A172 (cell line): ENCODE measurements at places on chromosomes 7 and 10.

DNA sequence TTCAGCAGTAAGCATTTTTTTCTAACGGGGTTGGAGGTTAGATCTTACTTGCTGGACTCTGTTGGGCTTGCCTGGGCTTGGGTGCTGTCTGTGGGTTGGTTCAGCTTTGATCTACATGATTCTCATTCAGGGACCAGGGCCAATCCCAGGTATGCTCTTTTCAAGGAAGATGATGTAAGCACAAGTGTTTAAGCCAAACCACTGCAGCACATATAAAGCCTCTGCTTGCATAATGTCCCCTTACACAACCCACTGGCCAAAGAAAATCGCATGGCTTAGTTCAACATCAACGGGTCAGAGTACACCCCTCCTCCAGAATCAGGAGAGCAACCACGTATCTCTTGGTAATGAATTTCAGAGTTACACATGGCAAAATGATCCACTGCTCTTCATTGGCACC is 83.9 kb downstream of the DNAJB9 start:
- DNase-seq, result no peak

- DNase-seq, result peak; percentile 64
These were observed 16.6 kb downstream of the ZNF862 start for GRCh38 chr7:149854611-149855360.

DNA sequence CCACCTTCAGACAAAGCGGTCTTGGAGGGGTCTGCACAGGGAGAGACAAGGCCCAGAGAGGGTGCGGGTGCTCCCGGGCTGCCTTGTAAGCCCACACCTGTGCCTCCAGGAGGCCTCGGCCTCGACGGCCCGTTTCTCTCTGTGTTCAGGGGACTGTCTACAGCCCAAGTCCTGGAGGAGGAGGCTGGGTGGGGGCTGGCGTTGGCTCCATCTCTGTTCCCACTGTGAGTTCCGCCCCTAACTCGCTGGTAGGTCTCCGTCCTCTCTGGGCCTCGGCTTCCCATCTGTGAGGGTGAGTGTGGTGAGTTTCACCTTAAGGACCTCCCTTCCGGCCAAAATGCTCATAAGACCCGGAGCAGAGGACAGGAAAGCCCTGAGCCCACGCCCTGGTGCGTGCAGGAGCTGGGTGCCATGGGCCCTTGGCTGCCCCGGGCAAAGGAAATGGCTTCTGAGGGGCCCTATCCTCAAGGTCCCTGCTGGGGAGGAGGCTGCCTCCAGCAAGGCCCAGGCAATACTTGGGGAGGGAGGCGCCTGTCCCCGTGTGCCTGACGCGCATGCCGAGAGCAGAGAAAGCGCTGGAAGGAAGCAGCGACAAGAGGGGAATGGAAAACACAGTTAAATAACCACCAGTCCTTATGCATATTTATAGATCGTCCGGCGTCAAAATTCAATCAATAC is 276.8 kb downstream of the ELFN1 start:
- no peak for DNase-seq

DNA sequence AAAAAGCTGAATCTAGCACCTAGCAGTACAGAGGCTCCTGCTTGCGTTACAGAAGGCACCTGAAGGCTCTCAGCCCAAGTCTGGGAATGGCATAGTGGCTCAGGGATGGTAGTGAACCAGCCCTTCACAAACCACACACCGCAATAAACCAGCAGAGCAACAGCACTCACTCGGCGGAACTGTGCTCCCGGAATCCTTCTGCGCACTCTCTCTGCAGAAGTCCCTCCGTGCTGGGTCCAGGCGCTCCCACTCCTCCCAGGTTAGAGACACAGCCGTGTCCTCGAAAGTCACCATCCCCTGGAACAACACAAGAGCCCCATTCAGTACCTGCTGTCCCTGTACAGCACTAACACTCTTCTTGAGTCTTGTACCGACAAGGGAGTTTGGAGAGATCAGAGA is 1.5 kb downstream of the ZNF394 start:
- no peak for DNase-seq

GRCh38 chr7:107384025-107384424 is 85.8 kb upstream of the GPR22 start:
- no peak for DNase-seq

DNA sequence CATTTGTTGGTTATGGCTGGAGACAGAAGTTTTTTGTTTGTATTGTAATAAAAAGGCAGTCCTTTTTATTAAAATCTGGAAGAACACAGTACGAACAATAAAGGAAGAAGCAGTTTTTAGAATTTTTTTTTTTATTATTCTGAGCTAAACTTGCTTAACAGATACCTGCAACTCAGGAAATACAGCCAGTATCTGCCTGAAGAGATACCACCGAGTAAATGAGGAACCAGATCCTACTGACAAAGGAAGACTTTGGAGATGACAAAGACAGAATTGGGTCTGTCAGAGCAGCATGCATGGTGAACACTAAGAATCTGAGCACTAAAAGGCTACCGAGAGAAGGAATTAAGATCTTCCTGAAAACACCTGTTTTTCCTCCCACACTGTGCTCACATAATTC is 1335.9 kb upstream of the SORCS1 start:
- no peak for DNase-seq
